Cardiac septum (tissue), 1 donor: ENCODE measurements at places on chromosomes 4 and X. TPM values are rescaled to one million over a fixed set of nuclear protein-coding genes. Genes with fewer than 3 reads are reported as not detected.

GRCh38 chrX:77961063-77961462 is 8.4 kb downstream of the PGAM4 start:
- no peak for DNase-seq

SLC49A3 gene
- total RNA-seq: 12.1 TPM

PAGE4 gene
- not detected for total RNA-seq

GRCh38 chrX:119729408-119730201 is 28.8 kb upstream of the SOWAHD start:
- DNase-seq: no peak

- no peak for DNase-seq
These were observed 62.7 kb upstream of the NRK start for GRCh38 chrX:105759598-105759997.

GRCh38 chr4:24805566-24805965 is 10.2 kb downstream of the SOD3 start:
- no peak for DNase-seq

- no peak for DNase-seq
These were observed 105.1 kb upstream of the LIMCH1 start for GRCh38 chr4:41432881-41433280.

DCAF4L1 gene
- 0.46 TPM for total RNA-seq
